ENCODE measurements at places on chromosomes 1 and 21.

DNA sequence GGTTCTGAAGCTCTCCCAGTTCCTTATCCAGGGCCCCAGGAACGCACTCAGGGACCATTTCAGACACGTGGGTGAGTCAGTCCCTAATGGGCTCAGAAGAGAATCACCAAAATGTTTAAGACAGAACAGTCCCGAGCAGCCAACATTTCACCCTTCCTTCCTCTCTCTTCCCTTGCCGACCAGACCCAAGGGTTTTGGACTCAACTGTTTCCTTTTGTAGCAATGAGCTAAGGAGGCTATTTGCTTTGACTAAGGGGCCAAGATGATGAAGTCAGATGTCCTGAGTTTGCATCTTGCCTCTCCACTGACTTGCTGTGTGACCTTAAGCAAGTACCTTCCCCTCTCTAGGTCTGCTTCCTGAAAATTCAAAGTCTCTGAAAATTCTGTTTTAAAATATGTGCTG, 472.3 kb upstream of the VAMP3 start:
- DNase-seq, result no peak

- no peak for DNase-seq
Measured at GRCh38 chr1:168636200-168636599, 59.8 kb downstream of the XCL1 start.

GRCh38 chr1:34786521-34787325, 5.7 kb downstream of the GJB3 start:
- DNase-seq, result peak; percentile 27

DNA sequence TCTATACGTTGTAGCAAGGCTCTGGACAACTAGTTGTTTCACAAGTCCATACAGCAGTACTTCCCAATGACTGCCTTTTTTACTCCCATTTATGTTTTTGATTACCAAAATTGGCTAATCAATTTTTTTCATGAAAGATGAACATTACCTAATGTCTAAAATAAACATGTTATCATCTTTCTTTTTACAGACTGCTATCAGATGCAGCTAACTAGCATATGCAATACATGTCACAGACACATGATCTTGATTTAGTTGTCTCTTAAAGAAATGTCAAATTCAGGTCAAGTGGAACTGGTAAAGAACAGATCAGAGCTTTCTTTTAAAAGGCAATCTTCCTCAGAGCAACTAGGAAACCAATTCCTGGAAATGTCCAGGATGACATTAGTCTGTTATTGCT, 630 bp upstream of the DBT start:
- DNase-seq, result no peak

DNA sequence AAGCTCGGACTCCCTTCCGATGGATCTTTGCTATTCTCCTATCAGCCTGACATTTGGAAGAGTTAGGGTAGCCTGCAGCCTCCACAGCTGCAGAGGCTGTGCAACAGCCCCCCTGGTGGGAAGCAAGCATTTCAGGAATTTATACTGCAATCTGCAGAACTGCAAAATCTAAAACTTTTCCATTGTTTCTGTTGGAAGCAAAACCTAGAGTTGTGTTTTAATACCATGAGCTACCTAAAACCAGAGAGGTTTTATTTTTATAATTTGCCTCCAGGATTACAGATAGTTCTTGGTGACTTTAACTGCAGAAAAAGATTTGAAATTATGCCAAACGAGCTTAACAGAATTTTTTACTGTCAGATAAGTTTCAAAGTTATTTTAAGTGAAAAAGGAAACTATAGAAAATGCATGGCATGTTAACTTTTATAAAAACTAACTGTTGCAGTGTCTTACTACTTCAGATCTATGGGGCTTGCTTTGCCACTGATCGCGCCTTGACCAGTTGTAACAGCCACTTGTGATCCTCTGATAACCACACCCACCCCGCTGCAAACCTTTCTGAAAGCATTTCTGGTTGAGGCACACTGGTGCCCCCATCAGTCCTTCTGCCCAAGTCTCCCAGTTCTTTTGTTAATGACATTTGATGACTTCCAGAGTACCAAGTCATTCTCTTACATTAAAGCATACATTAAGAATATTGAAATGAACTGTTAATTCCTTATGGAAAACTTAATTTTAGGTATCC, 64.8 kb downstream of the PRDM2 start:
- no peak for DNase-seq

GRCh38 chr1:6581561-6582305, 1.9 kb downstream of the ZBTB48 start:
- DNase-seq, result no peak

DNA sequence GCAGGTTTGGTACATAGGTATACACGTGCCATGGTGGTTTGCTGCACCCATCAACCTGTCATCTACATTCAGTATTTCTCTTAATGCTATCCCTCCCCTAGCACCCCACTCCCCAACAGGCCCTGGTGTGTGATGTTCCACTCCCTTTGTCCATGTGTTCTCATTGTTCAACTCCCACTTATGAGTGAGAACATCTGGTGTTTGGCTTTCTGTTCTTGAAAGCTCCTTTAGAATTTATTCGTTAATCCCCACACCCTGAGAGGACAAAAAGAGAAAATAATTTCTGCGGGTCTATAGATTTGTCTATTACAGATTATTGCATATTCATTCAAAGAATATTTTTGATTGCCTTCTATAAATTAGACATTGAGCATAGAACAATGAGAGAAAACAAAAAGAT, 455.5 kb downstream of the PLPP3 start:
- DNase-seq, result no peak

DNA sequence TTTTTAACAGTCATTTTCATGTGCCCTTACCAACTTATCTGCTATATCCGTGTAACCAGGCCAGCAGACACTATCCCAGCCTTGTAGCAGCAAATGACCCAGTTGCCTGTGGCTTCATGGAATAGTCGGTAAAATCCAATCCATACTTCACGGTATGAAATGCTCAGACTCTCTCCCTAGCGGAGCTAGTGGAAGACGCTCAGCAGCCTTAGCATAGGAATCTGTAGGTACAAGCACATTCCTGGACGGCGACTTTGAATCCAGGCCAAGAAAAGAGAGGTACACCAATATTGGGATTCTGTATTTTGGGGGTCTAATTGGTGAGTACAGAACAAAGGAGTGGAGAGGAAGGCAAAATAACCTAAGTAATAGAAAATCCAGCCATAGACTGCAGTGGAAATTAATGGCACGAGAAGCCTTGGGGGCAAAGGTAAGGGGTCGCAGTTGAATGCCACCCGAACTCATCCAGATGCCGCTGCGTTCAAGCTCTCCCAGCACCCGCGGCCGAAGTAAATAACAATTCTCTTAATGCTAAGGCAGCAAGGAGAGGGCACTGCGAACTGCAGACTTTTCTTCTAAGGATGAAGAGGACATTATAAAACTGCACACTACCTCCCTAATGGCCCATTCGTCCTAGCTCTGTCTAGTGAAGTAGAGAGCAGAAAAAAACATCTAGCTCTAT, 17.7 kb upstream of the TBX15 start:
- DNase-seq, result no peak

GRCh38 chr1:117171900-117172511, 38.7 kb downstream of the VTCN1 start:
- DNase-seq, result no peak

DNA sequence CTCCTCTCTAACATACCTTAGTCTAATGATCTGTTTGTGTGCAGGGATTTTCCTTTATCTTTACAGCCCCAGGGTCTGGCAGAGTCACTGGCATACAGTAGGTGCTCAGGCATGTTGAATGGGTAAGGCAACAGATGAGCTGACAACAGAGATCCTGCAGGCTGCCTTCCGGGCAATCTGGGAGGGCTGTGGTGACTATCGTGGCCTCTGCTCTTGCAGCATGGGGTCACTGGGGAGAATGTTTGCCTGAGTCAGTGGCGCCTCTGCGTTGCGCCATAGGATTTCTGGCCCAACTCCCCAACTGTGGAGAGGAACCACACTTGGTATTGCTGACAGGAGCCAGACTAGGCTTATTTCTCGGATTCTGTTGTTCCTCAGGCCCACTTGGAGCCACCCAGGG, 93.8 kb downstream of the LAMC2 start:
- DNase-seq, result no peak

GRCh38 chr21:31874812-31875212, 2.0 kb downstream of the HUNK start:
- DNase-seq, result no peak

- no peak for DNase-seq
Measured at GRCh38 chr1:163414778-163415177, 93.0 kb downstream of the NUF2 start.

- no peak for DNase-seq
Measured at GRCh38 chr1:2313651-2314261, 77.6 kb downstream of the MORN1 start.

GRCh38 chr1:54378157-54378873, 27.9 kb downstream of the SSBP3 start:
- no peak for DNase-seq

DNA sequence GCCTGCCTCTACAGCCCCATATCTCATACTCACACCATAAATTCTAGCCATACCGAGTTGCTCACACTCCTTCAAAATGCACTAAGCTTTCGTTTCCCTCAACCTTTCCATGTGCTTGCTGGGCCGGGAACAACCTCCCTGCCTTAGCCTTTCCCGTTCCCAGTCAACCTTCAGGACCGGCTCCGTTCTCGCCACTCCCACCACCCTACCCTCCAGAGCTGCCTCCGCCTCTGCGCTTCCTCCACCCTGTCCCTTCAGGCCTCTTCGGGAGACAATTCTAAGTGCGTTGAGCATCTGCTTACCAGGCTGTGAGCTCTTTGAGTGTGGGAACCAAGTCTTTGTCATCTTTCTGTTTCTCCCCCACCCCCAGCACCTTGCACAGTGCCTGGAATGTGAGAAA, 31.6 kb downstream of the KCNN3 start:
- no peak for DNase-seq

GRCh38 chr1:109926662-109927300, 16.1 kb downstream of the CSF1 start:
- DNase-seq, result no peak

GRCh38 chr1:246170574-246171261, 336.4 kb downstream of the SMYD3 start:
- no peak for DNase-seq

GRCh38 chr1:48670234-48671020, 106.3 kb downstream of the BEND5 start:
- no peak for DNase-seq

- DNase-seq, result no peak
Measured at GRCh38 chr1:27567971-27568299, 36.0 kb downstream of the AHDC1 start.

DNA sequence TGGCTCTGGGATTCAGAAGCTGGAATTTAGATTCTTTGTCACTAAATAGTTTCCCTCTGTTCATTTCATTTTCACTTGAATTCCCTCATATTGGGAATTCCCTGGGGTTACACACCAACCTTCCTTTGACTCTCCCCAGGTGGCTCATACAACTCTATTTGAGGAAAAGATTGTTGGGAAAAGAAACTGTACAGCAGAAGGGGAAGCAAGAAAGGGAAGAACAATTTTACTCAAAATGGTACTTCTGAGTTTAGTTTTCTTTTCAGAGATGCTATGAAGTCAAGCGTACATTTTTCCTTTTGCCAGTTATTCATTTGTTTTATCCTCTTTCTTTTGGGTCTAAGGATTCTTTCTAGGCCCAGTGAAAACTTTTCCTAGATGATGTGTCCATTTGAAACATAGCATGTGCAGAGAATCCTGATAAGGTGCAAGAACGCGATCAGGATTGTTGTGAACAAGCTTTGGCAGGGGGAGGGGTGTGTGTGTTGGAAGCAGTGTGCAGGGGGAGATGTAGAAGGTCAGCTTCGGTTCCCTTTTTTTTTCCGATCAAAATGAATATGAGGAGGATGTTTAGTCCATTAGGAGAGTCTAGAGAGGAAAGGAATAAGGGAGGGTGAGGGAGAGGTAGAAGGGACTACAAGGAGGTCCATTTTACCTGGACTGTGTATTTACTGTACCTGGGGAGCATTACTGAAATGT, 26.8 kb upstream of the CD1D start:
- DNase-seq, result no peak

- no peak for DNase-seq
Measured at GRCh38 chr1:226550672-226551041, 2.1 kb downstream of the STUM start.

DNA sequence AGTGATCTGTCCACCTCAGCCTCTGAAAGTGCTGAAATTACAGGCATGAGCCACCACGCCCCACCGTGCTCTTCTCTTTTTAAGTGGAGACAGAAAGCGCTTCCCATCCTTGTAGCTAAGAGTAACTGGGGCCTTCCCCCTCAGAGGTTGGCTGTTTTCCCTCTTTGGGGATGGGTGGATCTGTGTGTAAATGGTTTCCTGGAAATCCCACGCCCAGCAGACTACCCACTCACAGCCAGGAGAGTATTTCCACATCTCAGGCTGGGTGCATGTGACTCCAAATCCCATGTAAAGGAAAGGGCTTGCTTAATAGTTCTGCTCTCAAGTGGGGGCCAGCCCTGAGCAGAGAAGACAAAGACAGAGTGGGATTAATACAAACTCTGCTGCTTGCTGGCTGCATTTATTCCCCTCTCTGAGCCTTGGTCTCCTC, 19.6 kb upstream of the TCEA3 start:
- DNase-seq, result no peak

- DNase-seq, result no peak
Measured at GRCh38 chr1:12315146-12315545, 85.3 kb downstream of the VPS13D start.

DNA sequence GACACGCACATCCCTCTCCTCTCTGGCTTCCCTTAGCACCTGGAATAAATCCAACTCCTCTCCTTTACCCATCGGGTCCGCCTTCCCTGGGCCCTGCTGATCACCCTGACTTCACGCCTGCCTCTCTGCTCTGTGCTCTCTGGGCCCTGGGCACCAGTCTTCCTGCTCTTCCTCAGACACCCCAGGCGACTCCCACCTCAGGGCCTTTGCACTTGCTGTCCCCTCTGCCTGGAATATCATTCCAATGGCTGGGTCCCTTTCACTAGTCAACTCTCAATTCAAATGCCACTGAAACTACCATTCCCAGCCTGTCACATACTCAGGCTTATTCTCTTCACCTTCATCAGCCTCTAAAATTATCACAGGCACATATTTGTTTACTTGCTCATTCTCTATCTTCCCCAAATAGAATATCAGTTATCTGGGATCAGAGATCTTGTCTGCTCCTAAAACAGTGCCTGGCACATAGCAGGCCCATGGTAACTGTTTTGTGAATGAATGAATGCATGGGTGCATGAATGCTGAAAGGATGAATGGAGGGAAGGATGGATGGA, 27.2 kb upstream of the SELENON start:
- DNase-seq, result no peak

DNA sequence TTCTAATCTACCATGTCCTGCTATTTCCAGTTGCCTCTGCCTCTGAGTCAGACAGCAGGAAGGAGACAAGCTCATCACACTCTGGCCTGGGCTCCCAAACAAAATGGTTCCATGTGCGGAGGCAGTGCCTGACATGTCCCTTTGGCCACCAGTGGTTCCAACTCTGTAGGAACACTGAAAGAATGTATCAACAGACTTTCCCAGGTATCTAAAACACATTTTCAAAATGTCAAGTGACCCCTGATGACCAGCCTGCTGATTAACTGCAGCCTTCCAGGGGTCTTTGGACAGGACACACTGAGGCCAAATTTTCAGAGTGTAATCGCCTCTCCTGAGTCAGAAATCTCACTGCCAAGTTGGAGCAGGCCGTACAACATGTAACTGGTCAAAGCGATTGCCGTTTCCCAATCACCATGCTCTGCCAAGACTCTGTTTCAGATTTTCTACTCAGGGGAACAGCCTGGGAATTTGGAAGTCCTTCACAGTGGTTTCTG, 172.7 kb downstream of the TPR start:
- DNase-seq, result no peak

GRCh38 chr1:211541720-211542477, 37.1 kb downstream of the SLC30A1 start:
- no peak for DNase-seq

- DNase-seq, result no peak
Measured at GRCh38 chr1:75614399-75614756, 3.5 kb upstream of the SLC44A5 start.

- DNase-seq, result no peak
Measured at GRCh38 chr1:87673309-87673708, 344.6 kb downstream of the LMO4 start.

All from stimulated activated CD8-positive, alpha-beta memory T cell treated with anti-CD3 and anti-CD28 coated beads, Interleukin-7, amount 100 ng/mL, for 1 hour (primary cell).